ENCODE measurements at places on chromosomes 16 and 17.

- DNase-seq, result peak; percentile 94
These were observed 42.1 kb downstream of the TBC1D16 start for GRCh38 chr17:79993390-79994227.

- no peak for DNase-seq
These were observed 38.4 kb upstream of the PABPN1L start for GRCh38 chr16:88904676-88905365.

DNA sequence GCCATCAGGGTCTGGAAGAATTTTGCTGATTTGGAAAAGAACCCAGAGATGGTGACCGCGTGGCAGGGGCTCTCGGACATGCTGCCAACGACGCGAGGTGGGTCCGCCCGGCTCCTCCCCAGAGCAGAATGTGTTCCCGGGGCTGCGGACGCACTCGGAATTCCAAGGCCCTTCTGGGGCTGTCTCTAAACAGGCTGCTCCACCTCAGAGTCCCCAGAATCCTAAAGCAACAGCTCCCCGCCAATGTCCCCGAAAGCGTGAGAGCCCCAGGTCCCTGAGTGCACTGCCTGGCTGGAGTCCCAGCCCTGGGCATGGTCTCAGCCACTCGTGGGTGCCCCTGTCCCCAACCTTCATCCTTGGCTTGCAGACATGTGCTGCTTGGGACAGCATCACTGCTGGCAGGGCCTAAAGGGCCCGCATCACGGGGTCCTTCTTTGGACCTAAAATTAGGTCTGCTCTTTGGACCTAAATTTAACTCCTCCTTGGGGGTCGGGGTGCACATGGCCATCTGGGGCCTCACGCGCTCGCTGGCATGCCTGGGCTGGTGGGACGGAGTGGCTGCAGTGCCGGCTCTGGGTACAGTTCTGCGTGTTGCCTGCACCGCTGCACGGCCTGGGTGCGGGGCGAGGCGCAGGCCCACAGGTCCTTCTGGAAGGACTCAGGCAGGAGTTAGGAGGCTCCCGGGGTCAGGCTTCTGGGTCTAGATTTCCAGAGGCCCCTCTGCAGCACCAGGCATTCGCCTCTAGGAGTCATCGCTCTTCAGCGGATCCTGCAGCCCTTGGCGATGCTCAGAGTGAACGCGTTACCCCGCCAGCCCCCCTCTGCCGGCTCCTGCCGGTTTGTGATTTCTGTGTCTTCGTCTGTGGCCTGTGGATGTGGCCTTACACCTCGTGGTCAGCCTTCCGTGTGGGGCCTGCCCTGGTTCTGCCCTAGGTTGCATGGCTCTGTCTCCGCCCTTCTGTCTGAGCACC lies 41.9 kb upstream of the CHMP6 start:
- no peak for DNase-seq

DNA sequence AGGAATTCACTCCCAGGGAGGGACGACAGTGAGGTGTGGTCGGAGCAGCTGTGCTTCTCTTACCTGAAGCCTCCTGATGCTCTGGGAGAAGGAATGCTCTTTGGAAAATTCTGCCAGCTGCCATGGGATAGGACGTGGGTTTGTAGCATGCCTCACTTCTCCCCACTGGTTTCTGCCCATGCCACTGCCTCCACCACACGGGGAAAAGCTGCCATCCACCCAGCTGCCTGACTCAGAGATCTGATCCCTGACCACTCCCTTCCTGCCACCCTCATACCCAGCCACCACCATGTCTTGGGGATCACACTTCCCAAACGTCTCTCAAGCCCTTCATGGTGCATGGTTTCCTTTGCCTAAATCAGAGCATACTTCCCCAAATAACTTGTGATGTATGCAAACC lies 80.0 kb downstream of the CPPED1 start:
- DNase-seq, result no peak

- DNase-seq, result no peak
These were observed 12.3 kb upstream of the MAP2K3 start for GRCh38 chr17:21272250-21272649.

- DNase-seq, result peak; percentile 55
These were observed 84.7 kb downstream of the LMF1 start for GRCh38 chr16:886084-886543.

- no peak for DNase-seq
These were observed 29.9 kb upstream of the TNRC6C start for GRCh38 chr17:77928519-77929179.

GRCh38 chr17:56176091-56176490 lies 22.8 kb downstream of the ANKFN1 start:
- no peak for DNase-seq

DNA sequence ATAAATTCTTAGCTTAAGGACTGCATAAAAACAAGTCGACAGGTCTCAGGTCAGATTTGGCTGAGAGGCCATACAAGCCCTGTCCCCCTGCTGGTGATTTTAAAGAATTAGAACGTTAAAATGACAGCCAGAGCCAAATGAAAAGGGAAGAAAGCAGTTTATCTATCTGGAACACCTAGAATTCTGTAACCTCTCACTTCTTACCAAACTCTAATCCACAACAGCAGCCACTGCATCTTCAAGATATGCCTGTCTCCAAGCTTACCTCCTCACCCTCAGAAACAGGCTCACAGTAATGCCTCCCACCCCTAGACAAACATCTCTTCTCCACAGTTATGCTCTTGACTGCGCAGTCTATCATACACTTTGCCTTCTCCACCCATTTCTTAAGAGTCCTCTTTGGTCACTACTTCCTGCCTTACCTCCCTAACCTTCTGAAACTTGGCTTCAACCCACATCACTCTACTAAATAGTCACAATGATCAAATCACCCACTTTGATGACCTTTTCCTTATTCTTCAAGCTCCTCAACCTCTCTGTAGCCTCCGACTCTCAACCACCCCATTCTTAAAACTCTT lies 14.2 kb downstream of the ANKFY1 start:
- peak; percentile 41 for DNase-seq

- no peak for DNase-seq
These were observed 54.4 kb downstream of the SIAH1 start for GRCh38 chr16:48330841-48331192.

DNA sequence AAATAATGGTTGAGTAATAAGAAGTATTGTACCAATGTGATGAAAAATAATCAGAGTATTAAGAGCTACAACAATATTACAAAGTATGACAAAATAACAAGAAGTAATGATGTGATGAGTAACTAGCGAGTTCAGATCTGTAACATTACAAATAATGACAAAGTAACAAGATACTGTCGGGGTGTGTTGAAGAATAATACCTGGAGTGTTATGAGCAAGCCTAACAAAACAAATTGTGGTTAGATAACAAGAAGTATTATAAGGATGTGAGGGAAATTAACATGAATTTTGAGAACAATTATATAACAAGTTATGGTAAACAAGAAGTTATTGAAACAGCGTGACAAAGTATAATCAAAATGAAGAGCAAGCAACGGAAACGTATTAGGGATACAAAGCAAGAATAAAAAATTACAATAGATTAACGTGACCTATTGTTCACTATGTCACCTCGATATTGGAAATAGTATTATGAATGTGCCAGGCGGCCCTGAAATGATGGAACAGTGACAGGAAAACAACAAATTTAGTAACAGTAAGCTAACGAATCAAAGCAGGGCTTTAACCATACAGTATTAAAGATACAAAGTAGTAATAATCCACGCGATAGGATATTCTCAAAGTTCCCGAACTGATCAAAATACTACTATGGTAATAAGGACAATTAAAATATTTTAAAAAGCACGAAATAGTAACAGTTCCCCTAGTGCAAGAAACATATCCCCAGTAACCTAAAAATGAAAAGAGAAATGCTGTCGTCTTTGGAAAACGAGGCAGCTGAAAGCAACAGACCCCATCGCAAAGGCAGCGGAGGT lies 1.6 kb downstream of the TBX4 start:
- no peak for DNase-seq
